ENCODE measurements at places on chromosomes 12 and 14.

DNA sequence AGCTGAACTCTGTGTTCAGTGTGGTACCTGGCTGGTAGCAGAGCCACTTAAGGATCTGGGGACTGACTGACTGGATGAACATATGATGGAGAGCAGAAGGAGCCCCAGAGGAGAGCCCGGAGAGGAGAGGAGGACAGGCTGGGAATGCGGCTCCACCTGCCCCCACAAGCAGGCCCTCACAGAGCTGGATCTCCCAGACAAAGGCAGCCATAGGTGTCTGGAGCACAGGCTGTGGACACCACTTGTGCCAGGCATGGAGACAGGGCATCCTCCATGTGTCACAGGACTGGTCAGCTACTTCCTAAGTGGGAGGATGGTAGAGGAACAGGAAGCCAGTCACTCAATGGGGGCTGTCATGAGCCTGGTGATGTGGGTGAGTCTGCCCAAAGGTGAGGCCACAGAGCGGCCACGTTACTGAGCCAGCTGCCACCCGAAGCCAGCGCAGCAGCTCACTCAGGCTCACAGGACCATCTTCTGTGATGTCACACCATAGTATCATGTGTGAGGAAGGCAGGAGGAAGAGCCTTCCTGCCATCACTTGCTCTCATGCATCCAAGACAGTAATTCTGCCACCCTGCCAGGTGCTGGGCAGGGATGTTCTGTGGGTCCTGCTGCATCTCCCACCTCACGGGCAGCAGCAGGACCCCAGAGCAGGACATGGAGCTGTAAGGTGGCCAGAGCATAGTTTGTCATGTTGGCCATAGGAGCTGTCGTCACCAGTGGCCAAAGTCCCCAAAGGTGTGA lies 72.1 kb downstream of the PRIMA1 start:
- DNase-seq, result no peak

DNA sequence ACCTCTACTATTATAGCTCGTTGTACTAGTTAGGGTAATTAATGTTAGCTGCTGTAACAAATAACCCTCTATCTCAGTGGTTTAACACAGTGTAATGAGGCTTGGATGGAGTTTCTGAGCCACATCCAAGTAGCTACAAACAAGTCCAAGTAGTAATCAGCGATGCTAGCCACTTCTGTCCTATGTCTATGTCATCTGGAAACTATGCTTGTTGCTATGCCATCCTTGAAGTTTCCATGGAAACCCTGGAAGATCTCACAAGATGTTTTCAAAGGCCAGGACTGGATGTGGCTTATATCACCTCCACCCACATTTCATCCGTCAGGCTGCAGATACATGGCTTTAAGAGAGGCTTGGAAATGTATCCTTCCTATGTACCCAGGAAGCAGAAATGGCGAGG lies 422.1 kb downstream of the AACS start:
- DNase-seq, result no peak

DNA sequence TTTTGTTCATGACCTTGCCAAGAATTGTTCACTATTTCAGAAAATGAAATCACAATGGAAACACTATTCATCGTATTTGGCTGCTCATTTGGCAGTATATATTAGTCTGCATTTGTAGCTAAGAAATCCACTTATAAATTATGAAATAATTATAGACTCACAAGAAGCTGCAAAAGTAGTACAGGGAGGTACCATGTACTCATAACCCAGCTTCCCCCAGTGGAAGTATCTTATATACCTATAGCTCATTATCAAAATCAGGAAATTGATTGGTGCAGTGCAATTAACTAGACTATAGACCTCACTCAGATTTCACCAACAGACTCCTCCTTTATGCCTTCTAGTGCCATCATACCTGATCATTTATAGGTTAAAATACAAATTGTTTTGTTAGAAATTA lies 178.8 kb upstream of the VASH1 start:
- DNase-seq, result no peak

DNA sequence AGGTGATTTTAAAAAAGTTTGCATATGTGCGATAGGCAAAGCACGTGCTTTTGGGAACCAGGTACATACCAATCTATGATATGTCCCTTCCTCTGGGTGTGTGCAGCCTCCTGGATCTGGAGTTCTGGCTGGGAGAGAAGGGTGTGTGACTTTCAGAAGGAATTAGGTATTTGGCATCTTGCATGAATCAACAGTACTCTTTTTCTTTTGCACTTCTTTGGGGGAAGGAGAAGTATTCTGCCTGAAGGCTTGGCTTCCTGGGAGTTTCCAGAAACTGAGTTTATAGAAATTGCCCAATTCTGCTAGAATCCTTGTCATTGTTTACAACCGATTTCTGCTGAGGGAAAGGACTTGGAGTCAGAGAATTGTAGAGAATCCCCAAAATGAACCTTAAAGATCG lies 2.9 kb upstream of the CLMN start:
- no peak for DNase-seq

- DNase-seq, result no peak
These were observed 68.6 kb upstream of the C14orf180 start for GRCh38 chr14:104510794-104511611.

GRCh38 chr12:64192644-64193444 lies 29.3 kb downstream of the KICS2 start:
- DNase-seq, result no peak

DNA sequence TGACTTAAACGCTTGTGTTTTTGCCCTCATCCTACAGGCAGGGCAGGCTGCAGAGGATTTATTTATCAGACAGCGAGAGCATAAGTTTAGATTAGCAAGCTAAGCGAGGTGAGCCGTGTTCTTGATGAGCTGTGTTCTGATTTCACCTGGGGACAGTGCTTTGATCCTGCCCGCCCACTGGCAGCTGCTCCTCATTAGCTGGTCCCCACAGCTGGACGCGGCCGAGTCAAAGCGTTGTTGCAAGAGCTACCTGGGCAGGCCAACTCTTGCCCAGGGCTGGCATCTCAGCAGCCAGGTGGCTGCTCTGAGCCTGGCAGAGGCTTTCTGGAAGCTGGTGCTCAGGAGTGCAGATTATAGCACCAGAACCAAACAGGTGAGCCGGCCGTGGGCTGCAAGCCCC lies 46.8 kb upstream of the BEGAIN start:
- DNase-seq, result no peak

DNA sequence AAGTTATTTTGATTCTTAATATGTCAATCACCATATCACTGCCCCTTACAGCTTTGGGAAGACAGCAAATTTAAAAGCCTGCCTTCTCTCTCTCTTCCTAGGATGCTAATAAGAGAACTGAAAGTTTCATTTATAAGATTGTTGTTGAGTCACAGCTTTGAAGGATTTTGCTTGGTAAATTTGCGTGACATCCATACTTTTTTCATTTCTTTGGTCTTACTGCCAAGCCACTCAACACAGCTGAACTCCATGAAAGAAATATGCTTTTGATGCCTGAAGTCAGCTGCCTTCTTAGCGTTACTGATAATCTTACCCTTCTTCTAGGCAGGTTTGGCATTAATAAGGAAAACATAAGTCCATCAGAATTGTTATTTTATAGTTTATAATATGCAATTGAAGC lies 155.0 kb downstream of the CRADD start:
- no peak for DNase-seq

DNA sequence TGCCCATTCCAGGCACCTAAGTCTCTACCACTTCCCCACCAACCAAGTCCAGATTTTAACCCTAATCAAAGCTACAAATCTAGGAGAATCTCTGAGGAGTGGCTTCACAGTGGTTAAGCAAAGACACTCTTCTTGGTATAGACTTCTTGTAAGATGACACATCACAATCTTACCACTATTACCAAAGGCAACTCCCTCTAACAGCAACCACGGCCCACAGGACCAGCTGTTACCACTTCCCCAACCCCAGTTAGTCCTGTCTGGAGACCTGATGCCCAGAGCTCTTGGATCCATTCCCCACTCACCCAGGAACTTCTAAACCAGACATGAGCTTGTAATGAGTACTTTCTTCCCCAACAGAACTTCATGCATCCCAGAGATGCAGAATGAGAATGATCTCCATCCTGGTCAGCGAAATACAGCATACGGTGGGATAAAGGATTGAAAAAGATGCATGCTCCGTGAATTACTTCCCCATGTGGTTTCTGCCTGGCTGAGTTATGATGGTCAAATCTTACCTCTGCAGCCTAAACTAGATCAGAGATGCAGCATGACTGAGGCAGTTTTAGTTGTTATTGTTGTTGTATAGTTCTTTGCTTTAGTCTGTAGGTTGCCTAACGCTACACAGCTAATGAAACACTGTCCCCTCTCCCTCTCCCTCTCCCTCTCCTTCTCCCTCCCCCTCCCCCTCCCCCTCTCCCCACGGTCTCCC lies 87.7 kb upstream of the FOXN3 start:
- no peak for DNase-seq

GRCh38 chr12:109937371-109937770 lies 37.3 kb downstream of the TCHP start:
- DNase-seq, result no peak

DNA sequence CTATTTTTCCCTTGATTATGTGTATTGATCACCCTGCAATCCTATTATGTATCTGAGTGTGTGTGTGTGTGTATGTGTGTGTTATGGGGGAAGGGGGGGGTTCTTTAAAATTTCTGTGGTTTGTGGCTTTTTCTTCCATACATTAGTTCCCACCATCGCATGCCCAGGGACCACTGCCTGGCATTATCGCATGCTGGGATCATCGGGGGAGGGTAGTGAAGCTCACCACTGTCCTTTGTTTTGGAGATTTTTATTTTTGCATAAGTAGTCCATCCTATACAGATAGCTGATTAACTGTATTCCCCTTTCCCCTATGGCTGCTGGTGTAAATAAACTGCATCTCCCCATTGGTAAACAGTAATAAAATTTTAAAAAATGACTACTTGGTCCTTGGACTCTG lies 3.4 kb downstream of the ATXN7L3B start:
- DNase-seq, result no peak

DNA sequence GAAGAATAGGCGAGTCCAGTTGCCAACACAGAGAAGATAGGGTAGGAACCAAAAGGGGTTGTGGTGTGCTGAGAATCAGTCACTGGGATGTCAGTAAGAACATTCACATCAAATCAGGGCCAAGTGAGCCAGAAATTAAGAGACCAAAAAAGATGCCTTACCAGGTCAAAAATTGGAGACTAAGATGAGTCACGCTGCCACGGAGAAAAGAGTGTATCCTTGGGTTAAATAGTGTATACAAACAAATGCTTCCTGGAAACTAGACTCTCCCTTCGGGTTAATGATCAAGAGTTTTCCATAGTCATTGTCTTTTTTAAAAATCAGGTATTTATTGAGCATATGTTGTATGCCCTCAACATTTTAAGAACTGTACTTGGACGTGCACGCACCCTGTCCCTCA lies 45.2 kb upstream of the BAZ1A start:
- DNase-seq, result peak; percentile 3

GRCh38 chr12:57096748-57097553 lies 8.0 kb downstream of the NAB2 start:
- DNase-seq, result no peak

DNA sequence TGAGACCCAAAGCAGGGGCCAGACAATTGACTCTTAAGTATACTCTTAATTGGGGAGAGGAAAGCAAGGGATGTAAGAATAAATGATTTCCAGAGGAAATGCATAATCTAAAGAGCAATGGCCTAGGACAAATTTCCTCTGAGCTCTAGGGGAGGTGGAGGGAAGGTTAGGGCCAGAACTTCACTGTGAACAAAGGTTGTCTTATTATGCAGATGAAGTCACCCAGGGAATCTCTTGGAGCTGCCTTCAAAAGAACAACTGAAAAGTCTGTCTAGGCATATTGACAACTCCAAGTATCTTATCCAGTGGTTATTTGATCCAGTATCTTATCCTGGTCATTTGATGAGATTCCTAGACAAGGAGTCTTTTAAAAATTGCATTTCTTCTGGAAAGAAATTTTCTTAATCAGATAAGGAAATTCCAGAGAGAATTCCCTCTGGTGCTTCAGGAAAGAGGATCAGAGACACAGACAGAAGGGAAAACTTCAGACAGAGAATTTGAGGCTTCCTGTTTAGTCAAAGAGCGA lies 16.5 kb upstream of the SMIM10L1 start:
- no peak for DNase-seq

DNA sequence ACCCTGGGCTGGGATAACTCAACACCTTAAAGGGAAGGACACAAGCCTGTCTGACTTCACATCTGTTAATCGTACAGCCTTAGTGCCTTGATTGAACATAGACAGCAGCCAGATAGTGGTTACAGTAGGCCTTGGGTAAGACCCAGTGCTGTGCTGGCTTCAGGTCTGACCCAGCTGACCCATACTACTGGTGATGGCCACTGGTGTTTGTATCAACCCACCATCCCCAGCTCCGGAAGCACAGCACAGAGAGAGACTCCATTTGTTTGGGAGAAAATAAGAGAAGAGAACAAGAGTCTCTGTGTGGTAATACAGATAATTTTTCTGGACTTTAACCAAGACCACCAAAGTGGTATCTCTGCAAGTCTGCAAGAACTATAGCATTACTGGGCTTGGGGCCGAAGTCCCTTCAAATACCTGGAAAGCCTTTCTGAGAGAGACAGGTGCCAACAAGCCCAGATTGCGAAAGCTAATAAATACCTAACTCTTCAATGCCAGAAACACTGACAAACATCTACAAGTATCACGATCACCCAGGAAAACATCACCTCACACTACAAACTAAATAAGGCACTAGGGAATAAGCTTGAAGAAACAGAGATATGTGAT lies 330.1 kb upstream of the GARIN2 start:
- no peak for DNase-seq

GRCh38 chr12:123659996-123660727 lies 10.8 kb upstream of the TCTN2 start:
- peak; percentile 33 for DNase-seq

DNA sequence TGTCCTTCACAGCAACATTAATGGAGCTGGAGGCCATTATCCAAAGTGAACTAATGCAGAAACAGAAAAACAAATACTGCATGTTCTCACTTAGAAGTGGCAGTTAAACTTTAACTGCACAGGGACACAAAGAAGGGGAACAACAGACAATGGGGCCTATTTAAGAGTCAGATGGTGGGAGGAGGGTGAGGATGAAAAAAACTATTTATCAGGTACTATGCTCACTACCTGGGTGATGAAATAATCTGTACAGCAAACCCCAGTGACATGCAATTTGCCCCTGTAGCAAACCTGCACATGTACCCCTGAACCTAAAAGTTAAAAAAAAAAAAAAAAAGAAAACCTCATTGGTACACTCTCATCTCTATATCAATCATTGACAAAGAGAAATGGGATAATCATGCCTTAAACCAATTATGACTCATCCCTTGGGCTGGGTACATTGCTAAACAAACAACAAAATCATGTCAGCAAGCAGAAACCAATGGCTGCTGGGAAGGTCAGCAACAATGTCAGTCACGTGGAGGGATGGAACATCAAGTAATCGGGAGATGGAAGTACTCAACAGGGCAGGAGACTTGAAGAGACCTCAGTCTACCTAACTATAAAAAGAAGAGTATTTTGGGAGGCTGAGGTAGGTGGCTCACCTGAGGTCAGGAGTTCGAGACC lies 479.2 kb downstream of the RMST start:
- no peak for DNase-seq

- no peak for DNase-seq
These were observed 111.1 kb upstream of the OVCH1 start for GRCh38 chr12:29608581-29608980.
